RWPE2 (cell line): ENCODE measurements at places on chromosomes 3 and 15.

DNA sequence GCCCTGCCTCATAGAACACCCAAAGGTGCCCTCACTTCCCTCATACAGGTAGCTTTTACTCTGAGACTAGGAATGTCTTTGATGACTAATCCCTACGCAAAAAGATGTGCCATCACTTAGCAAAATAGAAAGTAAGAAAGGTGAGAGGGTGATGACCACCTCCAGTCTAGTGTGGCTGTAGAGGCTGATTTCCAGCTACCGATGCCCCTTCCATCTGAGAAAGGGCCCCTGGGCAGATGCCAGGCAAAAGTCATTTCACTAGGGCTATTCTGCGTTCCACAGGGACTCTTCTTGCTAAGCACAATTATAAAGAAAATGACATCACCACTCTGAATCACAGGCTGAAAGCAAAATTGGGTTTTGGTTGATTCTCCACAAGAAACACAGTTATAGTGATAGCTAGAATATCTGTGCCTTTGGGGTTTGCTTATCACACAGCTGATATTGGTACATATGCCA lies 77.4 kb downstream of the RBPMS2 start:
- DNase-seq = no peak

DNA sequence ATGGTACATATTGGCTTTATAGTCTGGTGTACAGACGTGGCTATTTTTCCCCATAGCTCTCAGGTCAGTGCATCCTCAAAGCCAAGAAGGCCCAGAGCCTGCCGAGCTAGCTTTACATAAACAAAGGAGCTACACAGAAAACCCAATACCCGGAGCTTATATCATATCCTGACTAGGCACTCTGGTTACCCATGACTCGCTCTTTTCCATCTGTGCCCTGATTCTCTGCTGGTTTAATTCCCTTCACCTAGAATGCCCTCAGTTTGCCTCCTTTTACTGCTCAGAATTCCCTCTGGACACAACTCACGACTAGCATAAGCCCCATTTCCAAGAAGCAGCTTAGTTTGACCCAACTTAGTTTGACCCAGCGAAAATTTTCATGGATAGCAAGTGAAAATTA lies 110.8 kb downstream of the TIGIT start:
- no peak for DNase-seq

GRCh38 chr3:11274566-11275142 lies 2.5 kb downstream of the ATG7 start:
- no peak for DNase-seq

DNA sequence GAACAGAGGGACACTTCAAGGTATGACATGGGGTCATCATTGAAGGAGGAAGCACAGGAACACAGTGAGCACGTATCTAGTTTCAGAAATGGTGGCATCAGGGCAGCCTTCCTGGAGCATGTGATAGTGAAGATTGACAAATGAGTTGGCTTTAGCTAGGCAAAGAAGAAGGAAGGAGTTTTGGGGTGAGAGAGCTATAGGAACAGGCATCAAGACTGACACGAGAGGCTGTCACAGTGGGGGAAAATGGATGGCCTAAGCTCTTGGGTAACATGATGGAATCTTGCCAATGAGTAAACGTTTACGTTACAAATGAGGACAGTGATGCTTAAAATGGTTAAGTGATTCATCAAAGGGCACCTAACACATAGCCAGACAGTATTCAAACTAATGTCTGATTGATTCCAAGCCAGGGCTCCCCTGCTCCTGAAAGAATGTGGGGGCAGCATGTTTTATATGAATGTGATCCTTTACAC lies 23.1 kb upstream of the GPR171 start:
- no peak for DNase-seq

DNA sequence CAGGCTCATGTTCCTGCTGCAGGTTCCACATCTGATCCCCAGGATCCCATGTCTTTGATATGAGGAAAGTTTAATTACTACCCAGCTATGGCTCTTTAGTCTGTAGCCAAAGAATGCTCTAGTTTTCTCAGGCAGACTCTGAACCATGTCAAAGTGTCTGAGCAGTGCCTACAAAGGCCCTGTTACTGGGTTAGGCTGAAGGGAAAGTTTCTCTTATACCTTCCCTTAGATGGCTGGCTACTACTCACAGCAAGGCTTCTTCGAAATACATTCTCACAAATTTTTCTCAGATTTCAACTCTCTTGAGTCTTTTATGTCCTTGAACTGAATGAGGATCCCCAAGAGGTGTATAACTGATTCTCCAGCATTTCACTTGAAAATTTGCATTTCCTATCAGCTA lies 102.4 kb downstream of the NR1D2 start:
- DNase-seq = no peak

GRCh38 chr3:138434276-138434874 lies at the start of gene ESYT3:
Gene ESYT3, plus strand, starts transcription at chr3:138434616. Its CDS starts 183 bp downstream, at chr3:138434799.
- peak; percentile 85 for DNase-seq

DNA sequence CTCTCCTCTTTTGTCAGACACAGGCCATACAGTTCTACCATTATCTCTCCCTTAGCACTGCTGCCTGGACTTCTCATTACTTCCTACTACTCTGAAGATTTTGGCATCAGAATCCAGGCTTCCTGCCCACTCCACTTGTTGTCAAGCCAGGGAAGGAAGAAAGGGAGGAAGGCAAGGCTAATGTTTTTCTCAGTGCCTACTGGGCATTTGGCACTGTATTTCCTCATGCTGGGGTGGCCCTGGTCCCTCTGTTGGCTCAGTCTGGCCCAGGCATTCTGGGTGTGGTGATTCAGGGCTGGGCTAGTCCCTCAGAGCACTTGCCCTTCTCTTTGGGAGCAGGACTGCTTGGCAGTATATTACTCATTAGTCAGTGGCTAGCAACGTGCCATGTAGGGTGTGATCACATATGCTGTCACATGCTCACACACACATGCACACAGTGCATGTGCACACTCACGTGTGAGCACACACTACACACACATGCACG lies 52.9 kb downstream of the BSN start:
- no peak for DNase-seq

DNA sequence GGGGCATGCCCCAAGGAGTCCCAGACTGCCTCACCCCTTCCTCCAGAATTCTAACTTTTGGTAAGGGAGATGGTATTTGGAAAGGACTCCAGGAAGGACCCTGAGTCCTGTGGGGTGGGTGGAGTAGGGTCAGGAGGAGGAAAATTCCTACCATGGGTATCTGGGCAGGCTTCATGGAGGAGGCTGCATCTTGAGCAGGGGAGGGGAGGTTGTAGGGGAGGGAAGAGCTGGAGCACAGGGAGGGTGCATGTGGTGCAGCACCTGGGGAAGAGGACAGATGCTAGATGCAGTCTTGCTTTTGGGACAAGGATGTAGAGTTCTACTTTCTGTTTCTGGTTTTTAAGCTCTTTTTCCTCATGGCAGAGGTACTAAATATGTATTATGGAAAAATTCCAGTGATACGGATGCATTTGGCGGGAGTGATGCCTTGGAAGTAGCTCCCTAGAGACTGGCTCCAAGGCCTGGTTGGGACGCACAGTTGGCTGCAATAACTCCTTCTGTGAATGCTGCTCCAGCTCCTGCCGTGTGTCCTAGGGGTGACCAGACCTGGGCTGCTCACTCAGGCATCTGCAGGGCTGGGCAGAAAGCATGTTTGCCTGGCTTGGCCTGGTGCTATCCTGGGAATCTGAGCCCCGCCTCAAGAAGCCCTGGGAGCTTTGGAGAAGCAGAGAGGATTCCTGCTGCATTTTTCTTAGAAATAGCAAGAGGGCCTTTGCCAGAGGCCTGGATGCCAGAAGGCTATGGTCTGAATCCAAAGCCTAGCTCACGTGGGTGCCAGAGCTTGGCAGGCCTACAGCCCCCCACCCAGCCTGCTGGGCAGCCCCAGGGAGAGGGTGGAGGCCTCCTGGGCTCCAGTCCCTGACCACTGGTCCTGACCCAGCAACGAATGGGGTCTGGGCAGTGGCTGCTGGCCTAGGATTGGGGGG lies 10.1 kb downstream of the SEMA3F start:
- no peak for DNase-seq

DNA sequence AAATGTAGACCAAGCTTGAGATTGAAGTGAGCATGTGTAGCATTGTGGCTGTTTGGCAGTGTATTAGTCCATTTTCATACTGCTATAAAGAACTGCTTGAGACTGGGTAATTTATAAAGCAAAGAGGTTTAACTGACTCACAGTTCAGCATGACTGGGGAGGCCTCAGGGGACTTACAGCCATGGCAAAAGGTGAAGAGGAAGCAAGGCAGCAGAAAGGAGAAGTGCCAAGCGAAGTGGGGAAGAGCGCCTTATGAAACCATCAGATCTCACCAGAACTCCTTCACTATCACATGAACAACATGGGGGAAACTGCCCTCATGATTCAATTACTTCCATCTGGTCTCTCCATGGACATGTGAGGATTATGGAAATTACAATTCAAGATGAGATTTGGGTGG lies 8.6 kb upstream of the CERS3 start:
- no peak for DNase-seq

DNA sequence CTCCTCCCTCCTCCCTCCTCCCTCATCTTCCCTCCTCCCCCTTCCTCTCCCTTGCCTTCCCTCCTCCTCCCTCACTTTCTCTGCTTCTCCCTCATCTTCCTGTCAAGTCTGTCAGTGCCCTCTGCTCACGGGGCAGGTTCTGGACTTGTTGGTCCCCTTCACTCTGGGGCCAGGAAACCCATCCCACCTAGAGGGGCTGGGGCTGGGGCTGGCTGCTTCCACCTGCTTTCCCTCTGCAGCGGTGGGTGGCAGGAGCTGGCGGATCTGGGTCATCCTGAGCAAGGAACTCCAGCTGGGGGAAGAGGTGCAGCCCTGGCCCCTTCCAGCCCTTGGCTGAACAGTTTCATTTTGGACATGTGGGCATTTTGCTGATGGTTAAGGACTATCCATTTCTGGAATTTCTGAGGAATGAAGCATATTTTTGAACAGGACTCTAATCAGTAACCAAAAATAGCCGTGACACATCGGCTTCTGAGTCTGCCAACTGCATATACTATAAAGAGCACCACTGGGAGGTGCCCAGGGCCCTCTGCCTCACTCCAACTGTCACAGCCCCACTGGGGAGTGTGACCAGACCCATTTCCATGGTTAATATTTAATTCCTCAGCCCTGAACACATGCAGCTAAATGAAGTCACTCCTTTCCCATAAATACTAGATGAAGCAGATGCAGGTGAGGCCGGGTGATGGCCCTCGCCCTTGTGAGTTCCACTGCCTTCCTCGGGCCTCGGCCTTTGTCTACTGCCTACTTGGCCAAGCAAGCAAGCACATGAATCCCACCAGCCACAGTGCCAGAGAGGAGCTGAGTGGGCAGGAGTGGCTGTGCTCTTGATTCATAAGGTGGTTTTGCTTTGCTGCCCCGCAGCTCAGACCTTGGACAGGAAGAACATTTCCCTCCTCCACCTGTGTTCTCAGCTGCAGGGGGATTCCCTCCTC lies 39.8 kb downstream of the CHDH start:
- DNase-seq = no peak

GRCh38 chr3:128794067-128794768 lies 68.2 kb downstream of the RAB7A start:
- DNase-seq = no peak

DNA sequence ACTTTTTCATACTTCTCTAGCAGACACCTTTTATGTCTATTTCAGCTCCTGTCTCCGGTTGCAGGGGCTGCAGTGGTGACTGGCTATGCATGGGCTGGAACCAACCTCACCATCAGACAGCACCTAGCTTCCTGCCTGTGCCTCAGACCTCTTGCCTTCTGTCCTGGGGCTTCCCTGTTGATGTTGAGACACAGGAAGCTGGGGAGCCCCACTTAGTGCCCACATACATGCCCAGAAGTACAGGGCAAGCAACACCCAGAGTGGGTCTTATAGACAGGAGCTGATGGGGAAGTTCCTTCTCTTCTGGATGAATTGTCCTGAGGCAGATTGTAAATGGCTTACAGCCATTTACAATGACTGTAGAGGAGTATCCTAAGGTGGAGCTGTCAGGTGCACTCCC lies 65.3 kb upstream of the SIAH2 start:
- DNase-seq = no peak
